Hematopoietic multipotent progenitor cell treated with erythropoietin and hydrocortisone succinate and interleukin-3 and kit ligand, for 17 days (in vitro differentiated cells): ENCODE measurements at places on chromosomes 2 and 18.
A peak's percentile ranks its signal among the peaks of the same experiment; 100 is the strongest.

DNA sequence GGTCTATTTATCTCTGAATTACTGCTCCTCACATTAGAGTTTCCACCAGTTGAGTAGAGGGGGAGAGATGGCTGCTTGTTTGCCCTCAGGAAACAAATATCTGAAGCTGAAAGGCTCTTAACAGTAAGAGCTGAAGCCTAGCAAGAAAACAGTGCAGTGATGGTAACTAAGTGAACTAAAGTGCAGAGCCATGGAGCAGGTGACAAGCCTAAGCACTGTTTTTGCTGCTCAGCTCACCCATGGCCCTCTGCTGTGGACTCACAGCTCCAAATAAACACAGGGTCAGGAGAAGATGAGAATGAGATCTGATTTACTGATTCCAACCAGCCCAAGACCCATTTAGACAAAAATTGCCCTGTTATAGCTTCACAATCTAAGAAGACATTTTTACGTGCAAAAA is 118.4 kb downstream of the ETAA1 start:
- no peak for DNase-seq

DNA sequence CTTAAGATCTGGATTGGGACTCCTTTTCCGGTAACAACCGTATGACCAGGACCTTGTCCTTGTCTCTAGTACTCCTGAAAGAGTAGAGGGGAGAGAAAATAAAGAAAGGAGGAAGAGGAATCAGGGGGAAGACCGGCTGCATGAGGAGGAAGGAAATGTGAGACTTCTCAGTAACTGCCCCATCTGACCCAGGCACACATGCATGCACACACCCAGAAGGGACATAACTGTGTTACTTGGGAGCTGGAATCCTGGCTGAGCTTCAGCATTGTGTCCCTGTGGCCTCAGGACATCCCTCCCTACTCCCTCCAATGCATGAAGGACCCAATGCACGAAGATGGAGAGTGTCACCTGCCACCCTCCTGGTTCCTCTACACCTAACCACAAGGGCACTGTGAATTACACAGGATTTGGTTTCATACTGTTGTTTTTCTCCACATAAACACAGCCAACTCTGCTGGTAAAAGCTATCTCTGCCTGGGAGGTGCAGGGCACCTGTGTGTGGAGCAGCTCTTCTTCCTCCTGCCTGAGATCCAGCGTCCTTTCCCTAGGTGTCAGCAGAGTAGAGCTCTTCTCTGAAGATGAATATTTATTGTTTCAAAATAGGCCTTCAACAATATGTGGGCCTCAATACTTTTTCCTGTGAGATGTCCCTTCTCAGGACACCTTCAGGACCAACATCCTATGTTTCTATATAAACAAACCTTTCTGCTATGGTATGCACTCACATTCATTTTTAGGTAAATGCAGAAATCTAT is 574.1 kb upstream of the ID2 start:
- DNase-seq = no peak

- DNase-seq = no peak
Observed at GRCh38 chr2:119240311-119241204, 16.9 kb downstream of the STEAP3 start.

GRCh38 chr2:241289053-241289452 is 26.4 kb downstream of the HDLBP start:
- DNase-seq = no peak

- DNase-seq = no peak
Observed at GRCh38 chr2:58913082-58913726, 672.1 kb upstream of the FANCL start.

- no peak for DNase-seq
Observed at GRCh38 chr2:177579486-177580036, 187.0 kb downstream of the AGPS start.

GRCh38 chr2:15721411-15722067 is 129.9 kb downstream of the DDX1 start:
- no peak for DNase-seq

DNA sequence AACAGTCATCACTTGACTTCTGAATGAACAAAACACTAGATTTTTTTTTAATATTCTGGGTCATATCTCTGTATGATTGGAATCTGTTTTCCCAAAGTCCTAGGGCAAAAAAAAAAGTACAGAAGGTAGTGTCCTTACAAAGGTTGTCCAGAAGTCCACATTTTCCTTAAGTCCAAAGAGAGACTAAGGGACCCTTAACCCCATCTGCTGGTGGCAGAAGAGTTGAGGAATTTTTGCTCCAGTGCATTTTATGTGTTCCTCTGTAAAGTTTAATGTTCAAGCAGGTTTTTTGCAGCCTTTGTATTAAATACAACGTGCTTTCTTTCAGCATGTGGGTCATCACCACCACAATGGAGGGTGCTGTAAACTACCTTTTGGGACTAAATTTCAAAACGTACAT is 215.9 kb downstream of the SP3 start:
- no peak for DNase-seq

- DNase-seq = no peak
Observed at GRCh38 chr2:172364261-172364660, 63.1 kb upstream of the ITGA6 start.

GRCh38 chr18:58625839-58626238 is 3.1 kb downstream of the ALPK2 start:
- no peak for DNase-seq

DNA sequence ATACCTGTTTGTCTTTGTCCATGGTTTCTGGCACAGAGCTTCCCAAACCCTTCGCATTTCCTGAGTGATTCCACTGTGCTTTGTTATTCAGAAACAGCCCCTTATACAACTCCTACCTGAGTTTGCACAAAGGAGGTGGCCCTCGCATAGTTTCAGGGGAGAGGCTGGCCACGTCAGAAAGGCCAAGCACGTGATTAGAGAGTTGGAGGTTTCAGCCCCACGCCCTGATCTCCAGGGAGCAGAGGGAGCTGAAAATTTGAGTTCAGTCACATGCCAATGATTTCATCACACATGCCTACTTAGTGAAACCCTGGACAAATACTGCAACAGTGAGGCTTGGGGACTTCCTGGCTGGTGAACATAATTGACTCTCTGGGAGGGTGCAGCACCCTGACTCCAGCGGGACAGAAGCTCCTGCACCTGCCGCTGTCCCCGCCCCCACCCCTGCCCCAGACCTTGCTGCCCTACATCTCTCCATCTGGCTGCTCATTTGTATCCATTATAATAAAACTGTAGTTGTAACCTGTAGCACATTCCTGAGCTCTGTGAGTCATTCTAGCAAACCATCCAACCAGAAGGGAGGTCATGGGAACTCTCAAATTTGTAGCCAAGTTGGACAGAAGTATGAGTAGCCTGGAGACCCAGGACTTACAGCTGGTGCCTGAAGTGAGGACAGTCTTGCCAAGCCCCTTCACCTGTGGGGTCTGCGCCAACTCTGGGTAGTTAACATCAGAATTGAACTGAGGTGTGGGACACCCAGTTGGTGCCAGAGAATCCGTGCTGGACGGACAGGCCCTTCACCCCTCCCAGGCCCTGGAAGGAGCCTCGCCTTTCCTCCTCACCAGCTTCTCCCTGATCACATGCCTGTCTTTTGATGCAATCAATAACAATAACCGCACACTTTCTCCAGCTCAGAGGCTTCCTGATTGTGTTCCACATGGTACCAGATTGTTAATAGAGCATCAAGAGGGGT is 224.3 kb downstream of the ANAPC1 start:
- peak; percentile 13 for DNase-seq

DNA sequence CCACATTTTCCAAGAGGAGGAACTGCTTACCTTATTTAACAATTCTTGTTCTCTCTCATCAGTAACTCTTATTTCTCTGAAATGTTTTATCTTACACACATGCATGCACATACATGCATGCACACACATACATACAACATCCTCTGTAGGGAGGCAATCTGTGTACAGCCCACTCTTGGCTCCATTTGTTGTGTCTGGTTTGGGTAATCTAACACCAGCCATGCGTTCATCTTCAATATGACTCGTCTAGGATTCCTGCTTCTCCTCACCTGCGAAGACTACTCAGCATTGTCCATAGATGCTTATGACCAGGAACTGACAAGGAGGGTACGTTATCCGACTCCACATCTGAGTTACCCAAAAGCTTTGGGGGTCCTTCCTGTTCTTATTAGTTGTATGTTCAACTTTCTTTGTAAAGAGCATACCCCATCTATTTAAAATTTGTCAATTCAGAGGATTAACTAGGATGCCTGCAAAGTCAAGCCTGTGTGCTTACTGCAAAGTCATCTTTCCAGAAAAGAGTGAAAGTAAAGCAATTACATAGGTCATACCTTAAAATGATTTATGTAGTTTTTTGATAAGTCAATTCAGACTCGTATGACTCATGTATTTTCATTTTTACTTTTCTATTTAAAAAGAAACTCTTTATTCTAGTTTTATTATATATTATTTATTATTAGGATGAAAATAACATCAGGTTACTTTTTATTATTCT is 18.2 kb downstream of the LYPD6B start:
- DNase-seq = no peak

- no peak for DNase-seq
Observed at GRCh38 chr2:211228559-211228958, 672.2 kb downstream of the CPS1 start.

DNA sequence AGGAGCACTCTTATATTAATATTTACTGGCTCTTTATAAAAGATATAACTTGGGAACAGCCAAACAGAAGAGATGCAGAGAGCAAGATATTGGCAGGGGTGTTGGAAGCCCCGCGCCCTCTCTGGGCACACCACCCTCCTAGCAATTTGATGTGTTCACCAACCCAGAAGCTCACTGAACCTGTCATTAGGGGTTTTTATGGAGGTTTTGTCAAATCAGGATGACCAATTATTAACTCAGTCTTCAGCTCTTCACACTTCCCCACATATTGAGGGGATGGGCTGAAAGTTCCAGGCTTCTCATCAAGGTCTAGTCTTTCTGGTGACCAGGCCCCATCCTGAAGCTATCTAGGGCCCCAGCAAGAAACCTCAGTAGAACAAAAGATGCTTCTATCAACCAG is 10.9 kb upstream of the INO80D start:
- no peak for DNase-seq

GRCh38 chr18:56812674-56813073 is 161.5 kb downstream of the WDR7 start:
- DNase-seq = no peak
